ENCODE measurements at places on chromosomes 5 and 9.

GRCh38 chr9:78566521-78566920 is 269.6 kb downstream of the PSAT1 start:
- DNase-seq, result no peak

DNA sequence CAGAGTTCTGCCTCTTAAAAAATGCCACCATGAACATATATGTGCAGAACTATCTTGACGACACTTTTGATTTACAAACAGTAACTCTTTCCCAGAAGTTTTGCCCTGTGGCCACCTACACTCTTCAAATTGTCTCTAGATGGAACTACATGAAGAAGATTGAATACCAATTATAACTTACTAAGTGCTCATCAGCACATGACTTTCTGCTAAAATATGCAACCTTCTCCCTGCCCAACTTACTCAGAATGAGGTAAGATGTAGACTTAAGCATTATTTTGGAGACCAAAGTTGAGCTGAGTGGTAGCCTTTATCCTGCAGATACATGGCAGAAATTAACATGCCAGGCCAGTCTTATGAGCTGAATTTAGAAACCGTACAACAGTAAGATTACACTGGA is 105.4 kb downstream of the SEMA5A start:
- no peak for DNase-seq

GRCh38 chr5:171702135-171702770 is 83.4 kb upstream of the SMIM23 start:
- no peak for DNase-seq

GRCh38 chr5:58060996-58061395 is 398.9 kb downstream of the PLK2 start:
- no peak for DNase-seq

DNA sequence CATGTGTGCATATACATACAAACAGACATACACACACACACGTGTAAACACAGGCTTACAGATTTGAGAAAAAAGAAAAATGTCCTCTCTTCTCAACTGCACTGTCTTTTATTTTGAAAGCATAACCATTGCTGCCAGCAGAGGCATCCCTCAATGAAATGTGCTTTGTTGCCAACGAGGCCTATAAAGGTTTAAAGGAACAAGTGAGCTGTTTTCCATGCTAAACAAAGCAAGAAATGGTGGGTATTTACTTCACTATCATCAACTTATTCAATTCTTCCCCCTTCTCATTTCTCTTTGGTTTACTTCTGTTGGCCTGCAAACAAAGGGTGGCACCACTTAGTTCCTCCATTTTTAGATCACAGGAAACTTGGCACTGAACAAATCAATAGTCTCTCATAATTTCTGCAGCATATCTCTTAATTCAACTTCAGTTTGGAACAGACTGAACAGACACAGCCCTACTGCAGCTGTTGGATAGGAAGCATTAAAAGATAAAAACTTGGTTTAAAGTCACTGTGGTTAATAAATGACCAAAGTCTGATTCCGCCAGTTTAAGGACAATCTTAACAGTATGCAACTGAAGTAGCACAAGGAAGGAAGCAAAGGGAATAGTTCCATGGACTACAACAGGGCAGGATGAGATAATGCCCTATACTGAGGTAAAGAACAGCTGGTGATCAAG is 21.7 kb downstream of the TTC33 start:
- no peak for DNase-seq

DNA sequence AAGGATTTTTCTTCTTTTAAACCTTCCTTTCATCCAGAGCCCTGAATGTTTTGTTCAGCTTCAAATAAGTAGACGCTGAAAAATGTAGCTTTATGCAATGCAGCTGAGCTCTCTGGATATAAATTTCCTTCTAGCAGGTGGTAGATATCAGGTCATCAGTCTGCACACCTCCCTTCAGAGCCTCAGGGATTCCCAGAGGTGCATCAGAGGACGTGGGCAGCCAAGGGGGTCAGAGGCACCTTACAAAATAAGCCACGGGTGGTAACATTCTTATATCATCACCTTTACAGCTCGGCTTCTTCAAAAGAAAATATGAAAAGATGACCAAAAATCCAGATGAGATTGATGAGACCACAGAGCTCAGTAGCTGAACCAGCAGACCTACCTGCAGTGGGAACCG is 19.3 kb downstream of the MOCS2 start:
- DNase-seq, result no peak

DNA sequence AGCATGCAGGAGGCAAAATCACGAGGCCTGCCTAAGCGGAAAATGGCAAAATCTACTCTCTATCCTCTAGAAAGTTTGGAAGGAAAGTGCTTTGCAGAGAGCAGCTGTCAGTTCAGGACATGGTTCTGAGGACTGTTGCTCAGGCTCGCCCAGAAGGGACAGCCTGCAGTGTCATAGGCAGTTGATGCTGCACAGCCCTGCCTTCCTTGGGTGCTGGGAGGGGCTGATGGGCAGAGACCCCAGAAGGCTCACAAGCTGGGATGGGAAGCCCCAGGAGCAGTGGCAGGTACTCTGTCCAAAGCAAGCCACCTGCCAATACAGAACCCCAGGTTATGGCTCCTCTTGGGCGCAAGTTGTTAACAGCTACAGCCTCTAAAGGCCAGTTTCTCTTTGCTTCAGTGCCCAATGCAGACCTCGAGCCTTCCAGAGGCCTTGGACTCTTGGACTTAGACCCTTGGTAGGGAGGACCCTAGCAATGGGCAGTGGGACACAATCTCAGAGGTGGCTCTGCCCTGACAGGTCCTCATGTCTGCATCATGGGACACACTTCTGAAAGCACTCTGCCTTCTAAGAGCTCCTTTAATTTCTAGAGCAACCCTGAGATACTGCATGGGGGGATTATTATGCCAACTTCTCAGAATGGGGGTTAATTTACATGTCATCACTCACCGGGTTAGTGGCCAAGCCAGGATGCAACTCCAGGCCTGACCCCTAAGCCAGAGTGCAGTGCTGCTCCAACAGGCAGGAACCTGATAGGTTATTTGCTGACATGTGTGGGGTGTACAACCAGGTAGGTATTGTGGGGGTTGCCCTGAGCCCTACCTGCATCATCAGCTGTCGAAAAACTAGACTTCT is 57.1 kb downstream of the MACROH2A1 start:
- no peak for DNase-seq
